ENCODE measurements at places on chromosomes 2 and 18.

- DNase-seq = peak; percentile 33
Measured at GRCh38 chr2:88737385-88737784, 45.9 kb downstream of the RPIA start.

- no peak for DNase-seq
Measured at GRCh38 chr2:234863043-234863934, 88.5 kb upstream of the SH3BP4 start.

DNA sequence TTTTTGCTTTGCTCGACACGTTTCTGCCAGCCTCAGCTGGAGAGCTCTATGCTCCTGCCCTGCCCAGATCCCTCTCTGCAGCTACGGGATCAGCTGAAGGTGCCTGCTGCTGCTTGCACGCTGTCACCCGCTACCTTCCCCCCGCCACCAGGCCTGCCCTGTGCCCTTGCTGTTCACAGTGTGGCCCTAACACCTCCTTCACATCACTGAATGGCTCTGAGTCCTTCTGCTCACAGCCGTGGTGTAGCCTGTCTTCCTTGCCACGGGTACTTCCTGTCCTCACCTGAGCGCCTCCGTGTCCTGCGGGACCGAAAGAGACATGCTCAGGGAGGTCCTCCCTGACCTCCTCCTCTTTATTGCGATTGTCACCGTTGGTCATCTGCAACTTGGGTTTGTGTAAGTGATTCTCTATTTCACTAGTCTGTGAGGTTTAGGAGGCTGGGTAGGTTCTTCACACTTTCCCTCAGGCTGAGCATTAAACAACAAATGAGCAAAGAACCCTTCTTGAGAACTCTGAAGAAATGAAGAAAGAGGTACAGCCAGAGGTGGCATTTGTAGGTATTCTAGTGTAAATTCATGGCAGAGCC lies 127.5 kb downstream of the NCK2 start:
- DNase-seq = no peak

DNA sequence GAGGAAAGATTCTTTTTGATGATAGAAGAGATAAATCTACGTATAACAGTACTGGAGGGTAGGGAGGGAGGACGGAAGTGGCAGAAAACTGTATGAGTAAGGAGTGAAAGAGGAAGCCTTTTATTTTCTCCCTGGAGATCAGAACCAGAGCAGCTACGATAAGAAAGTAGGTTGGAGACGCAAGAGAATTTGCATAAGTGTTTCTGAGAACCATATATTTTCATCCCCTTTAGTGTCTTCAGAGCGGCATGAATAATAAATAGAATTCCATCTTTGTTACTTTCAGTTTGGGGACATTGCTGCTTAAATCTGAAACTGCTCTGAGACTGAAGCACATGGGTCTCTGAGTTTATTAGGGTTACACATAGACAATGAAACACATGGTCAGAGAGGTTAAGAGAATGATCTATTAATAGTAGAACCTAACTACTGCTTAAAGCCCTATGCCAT lies 230.2 kb upstream of the TNP1 start:
- DNase-seq = peak; percentile 20

- peak; percentile 46 for DNase-seq
Measured at GRCh38 chr2:85577386-85578242, at the start of gene VAMP8. VAMP8 (plus strand) TSS chr2:85577586; CDS start chr2:85577647, 61 bp downstream.

- DNase-seq = no peak
Measured at GRCh38 chr18:34873986-34874580, 164.0 kb downstream of the DTNA start.

DNA sequence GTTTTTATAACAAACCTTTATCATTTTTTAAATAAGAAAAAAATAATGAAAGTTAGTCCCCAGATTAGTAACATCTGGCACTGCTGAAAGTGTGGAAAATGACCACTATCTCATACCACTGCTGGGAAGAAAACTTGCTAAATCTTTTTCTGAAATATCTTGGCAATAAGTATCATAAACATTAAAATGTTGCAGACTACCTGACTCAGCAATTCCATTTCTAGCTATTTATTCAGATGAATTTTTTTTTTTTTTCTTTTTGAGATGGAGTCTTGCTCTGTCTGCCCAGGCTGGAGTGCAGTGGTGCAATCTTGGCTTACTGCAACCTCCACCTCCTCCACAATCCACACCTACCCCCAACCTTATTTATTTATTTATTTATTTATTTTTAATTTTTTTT lies 35.3 kb upstream of the SOS1 start:
- DNase-seq = no peak

DNA sequence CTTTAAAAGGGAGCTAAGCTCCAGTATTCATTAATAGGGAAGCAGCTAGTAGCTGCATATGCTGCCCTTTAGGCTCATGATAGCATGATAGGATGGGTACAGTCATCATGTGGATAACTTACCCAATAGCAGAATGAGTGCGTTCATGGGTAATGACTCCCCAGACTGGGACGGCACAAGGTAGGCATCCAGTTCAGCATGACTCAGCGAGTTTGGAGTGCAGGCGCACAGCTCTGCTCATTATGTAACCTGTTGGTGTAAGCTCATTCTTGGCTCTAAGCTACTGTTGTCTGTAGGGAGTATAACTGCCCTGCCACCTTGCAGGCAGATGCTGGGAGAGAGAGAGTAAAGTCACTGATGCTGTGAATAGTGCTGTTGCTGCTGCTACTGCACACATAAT lies 209.2 kb upstream of the SYT4 start:
- no peak for DNase-seq

GRCh38 chr2:234091432-234091879 lies 41.0 kb downstream of the SPP2 start:
- no peak for DNase-seq
